ENCODE measurements at places on chromosomes 7 and 10. TPM values are rescaled to one million over a fixed set of nuclear protein-coding genes. Genes with fewer than 3 reads are reported as not detected.

DNA sequence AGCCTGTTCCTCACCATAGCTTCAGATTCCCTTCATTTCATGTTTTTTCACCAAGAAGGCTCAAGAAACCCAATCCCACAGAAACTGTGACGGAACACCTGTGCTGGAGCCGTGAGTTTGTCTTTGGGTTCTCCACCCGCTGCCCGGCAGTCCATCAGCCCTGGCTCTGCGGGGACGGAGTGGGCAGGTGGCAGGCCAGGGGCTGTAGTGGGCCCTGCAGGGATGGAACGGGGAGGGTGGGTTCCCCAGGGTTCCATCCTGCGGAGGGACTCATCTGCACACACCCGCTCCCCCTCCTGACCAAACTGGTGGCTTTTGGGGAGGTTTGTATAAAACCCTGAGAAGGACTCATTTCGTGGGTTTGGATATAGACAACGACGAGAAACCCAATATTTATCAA lies 15.0 kb downstream of the CYP17A1 start:
- H3K27ac ChIP-seq: no peak overlapping the region
- no peaks in the 10 kb centered on the region for H3K4me1 ChIP-seq
- no peaks in the 10 kb centered on the region for H3K27me3 ChIP-seq

DNA sequence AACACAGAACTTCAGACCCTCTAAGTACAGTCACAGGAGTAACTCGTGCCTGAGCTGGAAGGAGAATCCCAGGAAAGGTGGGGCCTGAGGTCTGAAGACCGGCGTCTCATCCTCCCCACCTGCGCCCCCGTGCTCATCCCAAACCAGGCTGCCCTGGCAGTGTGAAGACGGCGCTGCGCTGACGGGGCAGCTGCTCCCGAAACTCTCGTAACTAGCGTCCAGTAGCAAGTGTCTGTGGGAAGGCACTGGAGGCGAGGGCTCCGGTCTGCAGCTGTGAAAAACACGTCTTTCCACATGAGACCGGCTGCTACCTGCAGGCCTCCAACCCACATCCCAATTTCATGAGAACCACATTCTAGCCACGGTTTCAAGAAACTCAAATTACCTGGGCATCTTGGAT lies 136.6 kb upstream of the RNF32 start:
- no peaks in the 10 kb centered on the region for H3K36me3 ChIP-seq
- no peaks in the 10 kb centered on the region for H3K4me1 ChIP-seq
- DNase-seq: no peak
- no peak overlapping the region for H3K4me3 ChIP-seq

GRCh38 chr10:49325916-49326783 lies 27.2 kb downstream of the C10orf71 start:
- no peak overlapping the region for H3K4me3 ChIP-seq
- no peaks in the 10 kb centered on the region for H3K27me3 ChIP-seq
- no peaks in the 10 kb centered on the region for H3K36me3 ChIP-seq
- peaks cover 2% of the 10 kb centered on the region for H3K4me1 ChIP-seq
- H3K27ac ChIP-seq: no peak overlapping the region
- DNase-seq: peak; percentile 35

GRCh38 chr10:11396311-11396955 lies 215.0 kb downstream of the USP6NL start:
- H3K36me3 ChIP-seq: no peaks in the 10 kb centered on the region
- no peaks in the 10 kb centered on the region for H3K27me3 ChIP-seq
- no peak overlapping the region for H3K4me3 ChIP-seq
- H3K4me1 ChIP-seq: no peaks in the 10 kb centered on the region
- H3K27ac ChIP-seq: no peak overlapping the region

DNA sequence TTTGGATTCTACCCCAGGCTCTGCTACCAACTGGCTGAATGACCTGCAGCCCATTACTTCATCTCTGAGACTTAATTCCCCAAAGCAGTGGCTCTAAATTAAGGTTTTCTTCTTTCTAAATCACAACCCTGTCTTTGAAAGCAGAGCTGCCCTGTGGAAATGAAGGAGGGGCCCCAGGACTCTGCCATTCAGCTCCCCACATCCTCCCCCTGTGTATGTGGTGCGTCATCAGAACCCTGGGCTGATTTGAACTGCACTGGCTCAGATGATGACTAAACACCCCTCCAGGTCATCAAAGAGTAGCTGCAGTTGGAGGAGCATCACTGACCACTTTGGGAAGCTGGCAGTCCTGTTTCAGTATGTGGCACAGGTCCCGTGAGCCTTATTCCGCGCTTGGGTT lies 46.6 kb downstream of the BPGM start:
- no peak overlapping the region for H3K4me3 ChIP-seq
- H3K27ac ChIP-seq: no peak overlapping the region
- H3K36me3 ChIP-seq: no peaks in the 10 kb centered on the region
- H3K27me3 ChIP-seq: no peaks in the 10 kb centered on the region
- DNase-seq: no peak

DNA sequence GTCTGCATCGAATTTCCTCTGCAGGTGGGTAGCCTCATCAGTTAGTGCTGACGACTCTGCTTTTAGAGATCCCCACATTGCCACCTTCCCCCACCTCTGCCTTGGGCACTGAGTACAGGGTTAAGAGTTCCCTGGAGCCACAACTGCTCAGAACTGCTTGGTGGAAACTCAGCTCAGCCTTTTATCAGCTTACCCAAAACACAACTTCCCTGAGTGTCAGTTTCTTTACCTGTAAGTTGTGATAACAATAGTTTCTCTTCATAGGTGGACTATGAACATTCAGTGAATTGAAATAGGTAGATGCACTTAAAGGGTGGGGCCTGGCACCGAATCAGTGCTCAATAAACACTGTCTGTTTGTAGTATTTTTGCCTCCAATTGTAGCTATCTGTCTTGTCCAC lies 11.3 kb downstream of the ASB13 start:
- H3K27ac ChIP-seq: no peak overlapping the region
- no peak for DNase-seq
- peaks cover 11% of the 10 kb centered on the region for H3K4me1 ChIP-seq
- no peak overlapping the region for H3K4me3 ChIP-seq
- no peaks in the 10 kb centered on the region for H3K36me3 ChIP-seq

GRCh38 chr10:71578069-71578468 lies 141.5 kb downstream of the C10orf105 start:
- H3K27ac ChIP-seq: no peak overlapping the region
- H3K4me1 ChIP-seq: peaks cover 3% of the 10 kb centered on the region
- no peaks in the 10 kb centered on the region for H3K27me3 ChIP-seq
- H3K4me3 ChIP-seq: no peak overlapping the region
- H3K36me3 ChIP-seq: no peaks in the 10 kb centered on the region
- DNase-seq: no peak

DNA sequence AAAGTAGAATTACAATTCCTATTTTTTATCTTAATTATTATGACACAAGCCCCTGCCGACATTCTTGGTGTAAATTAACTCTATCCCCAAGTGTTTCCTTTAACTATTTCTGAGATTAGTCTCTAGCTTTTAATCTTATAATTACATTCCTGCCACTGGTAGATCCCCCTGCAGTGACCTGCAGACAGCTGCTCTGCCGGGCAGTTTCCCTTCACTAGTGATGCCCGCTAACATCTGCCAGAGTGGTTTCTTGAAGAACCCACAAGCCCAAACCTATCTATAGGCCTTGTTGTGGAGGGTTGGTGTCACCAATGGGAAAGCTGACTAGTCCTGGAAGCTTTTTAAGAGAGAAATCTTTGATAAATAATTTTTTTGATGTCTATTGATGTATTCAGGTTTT lies 50.0 kb downstream of the ADAM22 start:
- no peak overlapping the region for H3K27ac ChIP-seq
- DNase-seq: no peak
- no peak overlapping the region for H3K4me3 ChIP-seq
- no peaks in the 10 kb centered on the region for H3K27me3 ChIP-seq
- no peaks in the 10 kb centered on the region for H3K36me3 ChIP-seq

- no peaks in the 10 kb centered on the region for H3K4me1 ChIP-seq
- DNase-seq: no peak
- peaks cover 9% of the 10 kb centered on the region for H3K27me3 ChIP-seq
- H3K27ac ChIP-seq: no peak overlapping the region
- no peaks in the 10 kb centered on the region for H3K36me3 ChIP-seq
These were observed 159.4 kb upstream of the COBL start for GRCh38 chr7:51476026-51476425.

- DNase-seq: no peak
- H3K4me1 ChIP-seq: 0 out of 2 replicates have a peak, but pooled peaks cover under 1% of the 10 kb centered on the region
- H3K36me3 ChIP-seq: peaks cover 7% of the 10 kb centered on the region
- H3K27ac ChIP-seq: no peak overlapping the region
- no peaks in the 10 kb centered on the region for H3K27me3 ChIP-seq
These were observed 9.6 kb upstream of the CCM2 start for GRCh38 chr7:44990109-44991023.

- H3K4me3 ChIP-seq: no peak overlapping the region
- no peaks in the 10 kb centered on the region for H3K36me3 ChIP-seq
- H3K27me3 ChIP-seq: no peaks in the 10 kb centered on the region
- no peak overlapping the region for H3K27ac ChIP-seq
- H3K4me1 ChIP-seq: no peaks in the 10 kb centered on the region
These were observed 368.1 kb downstream of the CTNNA3 start for GRCh38 chr10:67327626-67328535.

DNA sequence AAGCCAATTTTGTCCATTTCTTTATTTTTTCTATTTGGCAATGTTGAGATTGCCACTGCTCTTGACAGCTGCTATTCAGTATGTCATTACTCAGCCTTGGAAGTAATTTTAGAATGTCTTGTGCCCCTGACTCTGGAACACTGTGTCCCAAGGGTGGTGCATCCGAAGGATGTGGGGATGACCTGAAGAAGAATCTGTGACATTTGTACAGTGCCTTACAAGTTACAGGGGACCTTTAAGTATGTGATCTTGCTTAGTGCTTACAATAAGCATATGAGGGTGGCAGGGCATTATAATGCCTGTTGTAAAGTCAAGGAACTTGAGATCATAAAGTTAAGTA lies 239.5 kb downstream of the REEP3 start:
- H3K4me3 ChIP-seq: no peak overlapping the region
- no peak overlapping the region for H3K27ac ChIP-seq
- DNase-seq: no peak

GRCh38 chr7:7321681-7322080 lies 139.3 kb downstream of the C1GALT1 start:
- DNase-seq: no peak
- H3K27ac ChIP-seq: no peak overlapping the region
- H3K4me3 ChIP-seq: no peak overlapping the region
- no peaks in the 10 kb centered on the region for H3K27me3 ChIP-seq

DNA sequence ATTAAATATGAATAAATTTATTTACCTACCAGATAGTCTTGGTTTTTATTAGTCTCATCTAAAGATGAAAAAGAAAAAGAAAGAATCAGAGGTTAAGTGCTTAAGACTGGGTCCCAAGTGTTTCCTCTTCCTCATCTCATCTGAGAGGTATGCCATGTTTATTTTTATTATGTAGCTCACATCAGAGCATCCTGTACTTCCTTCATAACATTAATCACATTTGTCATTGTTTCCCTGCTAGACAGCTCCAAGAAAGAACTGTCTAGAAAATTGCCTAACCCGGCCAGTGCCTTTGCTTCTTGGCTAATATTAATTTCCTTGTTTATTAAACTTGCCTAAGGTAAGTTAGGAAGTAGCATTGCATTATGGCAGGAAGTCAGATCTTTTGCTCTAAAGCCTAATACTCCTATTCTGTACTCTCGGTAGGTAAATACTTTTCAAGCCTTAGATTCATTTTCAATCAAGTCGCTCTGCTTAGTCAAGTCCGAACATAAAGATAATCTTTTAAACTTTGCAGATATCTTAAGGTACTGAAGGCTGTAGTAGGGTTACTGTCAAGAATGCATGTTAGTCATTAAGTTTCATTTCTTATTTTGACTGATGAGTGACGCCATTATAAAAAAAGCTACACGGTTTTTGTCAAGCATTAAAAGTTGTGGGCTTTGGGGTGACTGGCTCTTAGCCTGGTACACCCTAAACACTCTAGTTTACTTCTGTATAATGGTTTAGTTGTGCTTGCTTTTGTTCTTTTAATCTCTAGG lies 47.4 kb downstream of the ZMYND11 start:
- no peak overlapping the region for H3K4me3 ChIP-seq

GRCh38 chr10:35607475-35608327 lies 2.6 kb downstream of the GJD4 start:
- no peak overlapping the region for H3K4me3 ChIP-seq
- H3K4me1 ChIP-seq: no peaks in the 10 kb centered on the region
- H3K27me3 ChIP-seq: no peaks in the 10 kb centered on the region

GRCh38 chr7:32501522-32501921 lies 6.2 kb downstream of the AVL9 start:
- no peaks in the 10 kb centered on the region for H3K4me1 ChIP-seq
- H3K4me3 ChIP-seq: no peak overlapping the region
- no peaks in the 10 kb centered on the region for H3K36me3 ChIP-seq

DNA sequence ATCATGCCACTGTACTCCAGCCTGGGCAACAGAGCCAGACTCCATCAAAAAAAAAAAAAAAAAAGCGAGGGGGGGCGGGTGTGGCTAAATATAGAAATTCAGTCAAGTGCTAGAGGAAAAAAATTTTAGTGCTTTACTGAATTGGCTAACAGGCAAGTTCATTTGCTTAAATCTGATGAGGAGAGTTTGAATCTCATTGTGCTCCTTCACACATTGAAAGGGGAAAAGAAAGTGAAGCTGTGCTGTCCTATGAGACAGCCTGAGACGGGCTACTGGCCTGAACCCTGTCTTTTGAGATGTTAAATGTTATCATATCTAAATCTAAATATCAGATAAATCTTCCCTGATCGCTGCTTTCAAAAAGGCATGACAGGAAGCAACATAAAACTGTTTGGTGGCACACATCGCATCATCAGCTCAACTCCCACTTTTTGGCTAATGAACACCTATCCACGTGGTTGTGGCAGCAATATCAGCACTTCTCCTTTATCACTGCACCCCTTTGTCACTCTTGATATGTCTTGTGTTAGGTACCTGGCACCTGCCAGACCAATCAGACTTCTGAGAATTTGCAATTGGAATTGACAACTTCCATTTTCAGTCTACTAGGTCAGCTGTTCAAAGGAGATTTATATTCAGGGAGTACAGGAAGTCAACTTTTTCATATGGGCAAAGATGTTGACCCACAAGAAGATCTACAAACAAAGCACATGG lies 14.0 kb upstream of the IFIT1B start:
- no peak for DNase-seq
- no peaks in the 10 kb centered on the region for H3K36me3 ChIP-seq
- H3K4me1 ChIP-seq: no peaks in the 10 kb centered on the region
- no peak overlapping the region for H3K4me3 ChIP-seq

GRCh38 chr7:80783678-80784327 lies 135.0 kb downstream of the SEMA3C start:
- H3K27me3 ChIP-seq: no peaks in the 10 kb centered on the region
- H3K4me1 ChIP-seq: no peaks in the 10 kb centered on the region
- H3K4me3 ChIP-seq: no peak overlapping the region

TMEM176A gene
- total RNA-seq: 0.90 TPM

INMT gene
- total RNA-seq: 0.84 TPM

CCDC172 gene
- 3.6 TPM for total RNA-seq

C10orf62 gene
- total RNA-seq: not detected

TSPAN15 gene
- total RNA-seq: 11.6 TPM

OR13A1 gene
- total RNA-seq: not detected

MSRB2 gene
- total RNA-seq: 9.6 TPM

GBX1 gene
- not detected for total RNA-seq

ZCCHC24 gene
- 6.2 TPM for total RNA-seq

Measured in H1 (cell line).